Stimulated activated CD4-positive, alpha-beta T cell treated with anti-CD3 and anti-CD28 coated beads, TNF-alpha, amount 100 ng/mL, for 48 hours (primary cell): ENCODE measurements at places on chromosomes 5 and 9.

GRCh38 chr5:125199968-125200865, 453.8 kb upstream of the ZNF608 start:
- no peak for DNase-seq

DNA sequence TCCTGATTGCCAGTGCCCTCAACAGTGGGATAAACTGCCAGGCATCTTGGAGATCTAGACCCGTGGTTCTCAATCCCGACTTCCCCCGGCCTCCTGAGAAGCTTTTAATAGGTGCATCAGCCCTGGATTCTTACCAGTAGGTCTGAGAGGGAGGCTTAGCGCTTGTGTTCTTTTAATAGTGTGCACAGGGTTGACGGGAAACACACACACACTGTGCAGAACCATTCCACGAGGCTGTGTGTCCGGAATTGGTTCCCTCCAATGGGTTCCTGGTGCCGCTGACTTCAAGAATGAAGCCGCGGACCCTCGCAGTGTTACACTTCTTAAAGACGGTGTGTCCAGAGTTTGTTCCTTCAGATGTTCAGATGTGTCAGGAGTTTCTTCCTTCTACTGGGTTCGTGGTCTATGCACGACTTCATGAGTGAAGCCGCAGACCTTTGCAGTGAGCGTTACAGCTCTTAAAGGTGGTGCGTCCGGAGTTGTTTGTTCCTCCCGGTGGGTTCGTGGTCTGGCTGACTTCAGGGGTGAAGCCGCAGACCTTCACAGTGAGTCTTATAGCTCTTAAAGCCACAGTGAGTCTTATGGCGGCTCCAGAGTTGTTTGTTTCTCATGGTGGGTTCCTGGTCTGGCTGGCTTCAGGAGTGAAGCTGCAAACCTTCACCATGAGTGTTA, 46.6 kb upstream of the PRSS3 start:
- no peak for DNase-seq

GRCh38 chr5:154756868-154757813, 2.0 kb downstream of the LARP1 start:
- DNase-seq: no peak

- DNase-seq: no peak
These were observed 83.4 kb downstream of the RAPGEF1 start for GRCh38 chr9:131656356-131657036.

DNA sequence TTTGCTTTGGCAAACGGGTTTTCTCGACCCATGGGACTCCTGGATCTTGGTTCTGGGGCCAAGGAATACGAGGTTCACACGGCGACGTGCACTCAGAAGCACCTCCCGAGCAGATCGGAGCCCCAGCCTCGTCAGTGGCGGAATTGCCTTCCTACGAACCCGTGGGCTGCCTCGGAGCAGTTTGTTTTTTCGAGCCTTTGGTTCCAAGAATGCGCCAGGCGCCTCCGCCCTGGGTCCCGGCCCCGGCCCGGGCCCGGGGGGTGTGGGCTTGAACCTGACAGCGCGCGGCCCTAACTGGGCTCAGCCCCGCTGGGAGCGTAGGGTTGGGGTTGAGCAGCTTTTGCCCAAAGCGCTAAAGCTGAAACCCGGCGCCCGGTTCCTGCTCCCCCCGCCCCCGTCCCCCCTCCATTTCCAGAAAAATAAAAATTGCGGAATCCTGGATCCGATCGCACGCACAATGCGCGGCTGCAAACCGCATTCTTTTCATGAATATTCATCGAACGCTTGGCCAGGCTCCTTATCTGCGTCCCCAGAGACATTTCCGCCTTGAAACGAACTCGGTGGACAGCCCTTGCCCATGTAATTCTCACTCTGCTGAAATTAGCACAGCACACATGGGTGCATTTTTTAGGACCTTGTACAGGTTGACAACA, 1.0 kb downstream of the BASP1 start:
- no peak for DNase-seq

DNA sequence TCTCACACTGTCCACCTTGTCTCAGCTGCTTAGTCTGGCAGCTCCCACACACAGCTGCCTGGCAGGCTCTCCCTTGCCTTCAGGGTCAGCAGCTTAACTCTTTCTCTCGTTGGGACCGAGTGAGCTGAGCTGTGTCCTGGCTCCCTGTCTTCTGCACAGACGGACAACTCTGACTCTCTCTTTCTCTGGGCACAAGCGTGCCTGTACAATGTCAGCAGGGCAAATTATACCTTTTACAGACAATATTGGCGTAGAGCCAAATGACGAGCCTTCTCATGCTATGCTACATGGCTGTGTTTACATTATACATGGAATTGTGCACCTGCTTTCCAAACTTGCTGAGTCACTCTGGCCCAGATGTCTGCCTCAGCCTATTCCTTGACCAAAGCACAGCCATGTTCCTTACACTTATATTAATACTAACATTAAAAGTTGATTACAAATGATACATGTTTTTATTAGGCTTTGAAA, 188.6 kb downstream of the CYLC2 start:
- no peak for DNase-seq

GRCh38 chr9:16407617-16408016, 462.9 kb downstream of the BNC2 start:
- DNase-seq: no peak

DNA sequence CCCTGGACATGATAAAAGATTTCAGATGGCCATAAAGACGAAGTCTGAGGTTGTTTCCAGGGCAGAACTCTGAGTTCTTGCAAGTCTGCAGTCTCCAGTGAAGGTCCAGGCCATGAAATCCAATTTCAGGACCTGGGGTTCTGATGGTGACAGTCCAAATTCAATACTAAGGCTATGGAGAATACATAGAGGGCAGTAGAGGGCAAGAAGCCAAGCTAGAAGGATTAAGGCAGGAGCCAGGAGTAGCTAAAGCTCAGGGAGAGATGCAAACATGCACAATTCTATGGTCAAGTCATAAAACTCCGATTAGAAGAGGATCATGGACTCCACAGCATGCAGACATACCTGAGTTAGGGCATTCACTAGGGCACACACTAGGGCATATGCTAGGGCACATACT, 11.4 kb downstream of the SLIT3 start:
- no peak for DNase-seq

- DNase-seq: no peak
These were observed 624.1 kb downstream of the ISL1 start for GRCh38 chr5:52007230-52007858.

- DNase-seq: no peak
These were observed 210.5 kb downstream of the NXNL2 start for GRCh38 chr9:88745276-88746001.

GRCh38 chr9:106976772-106977171, 113.8 kb downstream of the ZNF462 start:
- no peak for DNase-seq

- DNase-seq: peak; percentile 27
These were observed 44.3 kb upstream of the BICD2 start for GRCh38 chr9:92808726-92809451.

- no peak for DNase-seq
These were observed 6.3 kb upstream of the IRF1 start for GRCh38 chr5:132496631-132497487.

DNA sequence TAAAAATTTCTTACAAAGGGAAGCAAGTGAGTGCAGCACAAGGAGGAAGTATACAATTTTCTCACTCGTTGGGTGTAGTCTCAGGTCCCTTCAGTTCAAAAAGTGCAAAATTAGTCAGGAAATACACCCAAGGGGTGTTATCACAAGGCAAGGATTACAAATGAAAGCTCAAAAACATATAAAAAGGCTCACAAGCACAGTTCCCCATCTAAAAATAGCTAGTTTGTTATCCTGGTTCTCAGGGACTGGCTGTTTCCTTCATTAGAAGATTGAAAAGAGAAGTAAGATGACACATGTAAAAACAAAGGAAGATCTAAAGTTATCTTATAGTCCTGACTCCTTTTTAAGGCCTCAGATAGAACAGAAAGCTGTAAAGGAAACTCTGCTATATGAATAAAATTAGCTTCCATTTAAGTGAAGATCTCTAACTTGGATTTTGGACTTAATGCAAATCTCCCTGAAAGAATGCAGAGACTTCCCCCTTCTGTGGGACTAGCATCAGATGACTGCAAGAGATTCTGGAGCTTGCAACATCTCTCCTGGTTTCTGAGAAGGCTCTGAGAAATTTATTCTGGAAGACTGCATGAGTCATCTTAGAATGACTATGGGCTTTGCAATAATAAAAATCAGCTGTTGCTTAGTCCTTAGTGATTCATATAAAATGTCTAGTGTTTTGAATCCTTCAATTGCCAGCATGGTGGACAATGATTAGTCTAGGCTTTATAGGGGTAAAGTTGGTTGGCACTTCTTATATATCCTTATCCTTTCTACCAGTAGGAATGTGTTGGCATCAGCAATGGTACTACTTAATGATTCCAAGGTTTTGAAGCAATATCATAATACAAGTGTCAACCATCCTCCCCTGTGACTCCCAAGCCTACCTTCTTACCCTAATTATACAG, 25.4 kb downstream of the DAB2 start:
- DNase-seq: no peak
